GM23248 (cell line): ENCODE measurements at places on chromosomes 3 and 15. TPM values are rescaled to one million over a fixed set of nuclear protein-coding genes. Genes with fewer than 3 reads are reported as not detected.
A peak's percentile ranks its signal among the peaks of the same experiment; 100 is the strongest.

The GHSR gene
- polyA plus RNA-seq = not detected in 2 replicates

The LRRIQ4 gene
- polyA plus RNA-seq = not detected in 2 replicates

The SRGAP3 gene
- 0.89 and 0.91 TPM in 2 replicates for polyA plus RNA-seq

DNA sequence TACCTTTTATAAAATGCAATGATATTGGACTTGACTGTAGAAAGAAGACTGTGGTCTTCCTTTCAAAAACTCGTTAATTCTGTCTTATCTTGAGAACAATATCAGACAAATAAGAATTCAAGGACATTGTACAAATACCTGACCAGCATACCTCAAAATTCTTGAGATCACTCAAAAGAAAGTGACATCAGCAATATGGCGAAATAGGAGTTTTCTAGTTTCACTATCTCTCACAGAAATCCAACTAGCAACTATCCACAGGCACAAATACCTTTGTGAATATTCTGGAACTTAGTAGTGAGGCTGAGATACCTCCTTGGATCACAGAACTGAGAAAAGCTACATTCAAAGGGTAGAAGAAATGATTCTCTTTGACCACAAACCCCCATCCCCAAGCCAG lies 419.7 kb downstream of the ZNF385D start:
- DNase-seq = peak; percentile 9

DNA sequence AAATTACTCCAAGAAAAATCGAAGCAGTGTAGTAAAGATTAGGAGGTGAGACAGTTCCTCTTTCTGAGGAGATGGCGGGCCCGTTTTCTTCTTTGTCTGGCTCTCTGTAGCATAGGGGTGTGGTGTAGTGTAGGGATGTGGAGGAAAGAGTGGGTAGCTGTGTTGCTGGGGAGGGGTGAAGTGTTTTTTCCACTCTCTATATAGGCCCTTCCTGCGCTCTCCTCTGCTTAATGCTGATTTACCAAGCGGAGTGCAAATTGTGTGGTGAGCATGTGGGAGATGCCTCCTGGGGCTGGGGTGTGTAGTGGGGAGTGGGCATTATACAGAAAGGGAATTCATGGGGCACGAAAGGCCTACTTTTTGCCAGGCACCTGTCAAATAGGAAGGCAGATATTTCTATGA lies 94.9 kb downstream of the ST6GAL1 start:
- no peak for DNase-seq

The CHDH gene
- 0.13 TPM in 1 of 2 replicates, not detected in the other for polyA plus RNA-seq

The GXYLT2 gene
- polyA plus RNA-seq = 1.2 TPM in 2 replicates

DNA sequence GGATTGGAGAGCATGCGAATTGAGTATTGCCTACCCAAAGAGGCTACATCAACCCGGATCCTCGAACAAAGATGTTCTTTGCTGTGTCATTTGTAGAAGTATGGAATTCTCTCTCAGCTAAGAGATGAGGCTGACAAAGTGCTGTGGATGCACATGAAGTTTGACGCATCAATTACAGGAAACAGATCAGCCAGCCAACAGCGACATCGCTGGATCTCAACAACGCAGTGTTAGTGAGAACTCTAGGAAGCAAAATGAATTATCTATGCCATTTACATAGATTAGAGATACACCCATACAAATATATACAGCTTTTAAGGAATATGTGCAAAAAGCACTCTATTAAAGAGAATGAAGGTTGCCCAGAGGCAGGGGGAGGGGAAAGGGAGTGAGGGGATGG lies 160.6 kb upstream of the RGMA start:
- no peak for DNase-seq

The SHISA5 gene
- 215 and 223 TPM in 2 replicates for polyA plus RNA-seq

- DNase-seq = no peak
Observed at GRCh38 chr3:137647179-137647578, 116.9 kb upstream of the SOX14 start.

GRCh38 chr3:159169828-159170227 lies 368.0 kb downstream of the MFSD1 start:
- peak; percentile 94 for DNase-seq

DNA sequence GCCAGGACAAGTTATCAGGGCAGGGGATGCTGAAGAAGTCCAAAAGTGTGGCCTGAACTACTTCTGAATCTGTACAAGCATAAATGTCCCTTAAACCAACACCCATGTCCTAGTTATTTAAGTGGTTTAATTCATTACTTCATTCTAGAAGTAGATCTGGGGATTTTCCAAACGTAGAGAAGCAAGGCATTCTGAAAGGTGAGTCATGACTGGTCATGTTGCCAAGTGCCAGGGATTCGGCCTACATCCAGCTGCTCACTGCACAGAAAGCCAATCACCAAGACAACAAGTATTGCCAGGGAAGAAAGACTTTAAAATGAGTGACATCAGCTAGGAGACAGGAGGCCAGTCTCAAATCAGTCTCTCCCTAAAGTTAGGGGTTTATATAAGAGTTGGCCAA lies 396.6 kb downstream of the GABRB3 start:
- DNase-seq = peak; percentile 0

The FAM107A gene
- polyA plus RNA-seq = 0.09 and 0.13 TPM in 2 replicates

DNA sequence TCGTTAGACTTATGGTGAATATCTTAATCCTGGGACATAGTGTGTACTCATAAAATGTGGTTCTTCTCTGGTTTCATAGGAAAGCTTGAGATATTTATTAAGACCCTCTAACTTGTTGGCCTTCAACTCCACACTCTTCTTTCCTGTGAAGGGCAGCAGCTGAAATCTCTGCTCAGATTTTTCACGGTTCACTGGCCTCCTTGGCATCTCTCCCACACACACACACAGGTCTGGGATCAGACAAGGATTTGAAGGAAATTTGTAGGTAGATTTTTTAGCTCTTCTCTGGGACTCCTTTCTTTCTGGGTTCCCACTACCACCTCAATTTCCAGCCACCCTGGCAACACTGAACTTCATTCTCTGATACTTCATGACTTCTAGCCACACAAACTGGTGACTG lies 70.2 kb downstream of the MYRIP start:
- DNase-seq = no peak

DNA sequence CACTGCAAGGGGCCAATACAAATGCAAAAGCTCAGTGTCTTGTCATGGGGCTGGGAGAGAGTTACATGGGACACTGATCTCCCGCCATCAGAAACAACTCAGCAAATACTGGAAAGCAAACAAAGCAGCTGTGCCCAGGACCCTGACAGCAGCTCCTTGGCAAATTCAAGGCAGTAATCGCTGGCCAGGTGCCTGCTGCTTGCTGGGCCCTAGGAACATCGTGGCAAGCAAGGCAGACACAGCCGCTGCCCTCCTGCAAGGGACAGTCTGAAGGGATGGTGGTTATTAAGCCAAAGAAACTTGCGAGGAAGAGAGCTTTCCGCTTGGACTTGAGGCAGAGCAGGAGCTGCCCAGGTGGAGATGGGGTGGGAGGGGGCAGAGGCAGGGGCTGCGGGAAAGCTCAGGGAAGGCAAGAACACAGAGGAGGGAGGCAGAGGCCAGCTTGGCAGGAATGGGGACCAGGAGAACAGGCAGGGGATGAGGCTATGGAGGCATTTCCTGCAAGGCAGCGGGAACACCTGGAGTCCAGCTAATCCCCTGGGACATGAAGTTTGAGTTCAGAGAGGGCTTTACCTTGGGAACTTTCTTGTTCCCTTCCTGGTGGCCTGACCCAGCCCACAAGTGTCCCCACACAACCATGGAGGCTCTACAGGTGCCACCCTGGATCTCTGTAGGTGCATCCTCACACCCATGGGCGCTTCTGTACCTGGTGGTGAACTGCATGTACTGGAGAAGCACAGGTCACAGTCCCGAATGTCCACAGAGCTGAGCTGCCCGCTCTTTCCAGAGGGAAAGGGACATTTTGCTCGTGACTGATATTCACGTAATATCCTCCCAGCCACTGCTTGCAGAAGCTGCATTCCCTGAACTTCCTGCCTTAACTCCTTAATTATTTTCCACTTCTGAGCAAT lies 78.7 kb upstream of the ATP2B2 start:
- DNase-seq = no peak

DNA sequence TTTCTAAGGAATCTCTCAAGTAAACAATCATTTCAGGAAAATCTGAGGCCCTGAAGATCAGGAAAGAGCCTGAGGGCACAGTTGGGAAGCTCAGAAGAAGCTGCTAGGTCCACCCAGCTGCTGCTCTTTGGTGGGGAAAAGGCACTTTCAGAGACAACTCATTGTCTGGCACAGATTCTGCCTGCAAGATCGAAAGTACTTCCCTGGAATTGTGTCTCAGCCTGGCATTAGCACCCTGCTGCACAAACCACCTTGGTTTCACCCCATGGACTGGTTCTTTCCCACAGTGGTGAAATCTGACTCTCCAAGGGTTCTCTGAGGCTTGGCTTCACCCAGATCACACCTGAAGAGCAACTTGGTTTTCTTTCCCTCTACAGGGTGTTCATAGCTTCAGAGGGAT lies 18.7 kb downstream of the THRB start:
- DNase-seq = peak; percentile 63

DNA sequence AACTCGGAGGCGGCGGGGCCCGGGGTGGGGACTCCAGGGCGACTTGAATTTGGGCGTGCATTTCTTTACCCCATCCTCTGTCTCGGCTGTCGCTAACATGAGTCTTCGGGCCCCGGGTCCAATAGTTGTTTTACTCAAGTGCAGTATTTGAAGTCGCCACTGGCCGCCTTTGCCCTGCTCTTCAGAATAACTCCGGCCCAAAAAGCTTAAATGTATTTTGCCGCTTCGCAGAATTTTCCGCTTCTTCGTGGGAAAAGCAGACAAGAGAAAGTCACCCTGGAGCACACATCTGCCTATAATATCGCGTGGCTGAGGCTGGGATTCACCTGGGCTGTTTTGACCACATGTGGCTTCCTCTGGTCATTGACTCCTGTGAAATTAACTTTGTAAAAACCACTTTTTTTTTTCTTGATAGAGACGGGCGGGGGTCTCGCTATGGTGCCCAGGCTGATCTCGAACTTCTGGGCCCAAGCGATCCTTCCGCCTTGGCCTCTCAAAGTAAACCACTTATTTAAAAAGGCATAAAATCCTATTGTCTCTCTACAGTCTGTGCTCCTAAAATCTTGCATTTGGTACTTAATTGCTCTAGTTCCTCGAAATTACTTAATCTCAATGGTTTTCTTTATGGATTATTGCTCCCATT lies 676 bp downstream of the CNOT10 start:
- peak; percentile 66 for DNase-seq

- DNase-seq = peak; percentile 73
Observed at GRCh38 chr15:38699633-38700230, 135.1 kb upstream of the RASGRP1 start.

GRCh38 chr15:26686547-26687187 lies 86.2 kb downstream of the GABRB3 start:
- DNase-seq = no peak

GRCh38 chr15:44542596-44542995 lies 5.6 kb downstream of the EIF3J start:
- DNase-seq = no peak

DNA sequence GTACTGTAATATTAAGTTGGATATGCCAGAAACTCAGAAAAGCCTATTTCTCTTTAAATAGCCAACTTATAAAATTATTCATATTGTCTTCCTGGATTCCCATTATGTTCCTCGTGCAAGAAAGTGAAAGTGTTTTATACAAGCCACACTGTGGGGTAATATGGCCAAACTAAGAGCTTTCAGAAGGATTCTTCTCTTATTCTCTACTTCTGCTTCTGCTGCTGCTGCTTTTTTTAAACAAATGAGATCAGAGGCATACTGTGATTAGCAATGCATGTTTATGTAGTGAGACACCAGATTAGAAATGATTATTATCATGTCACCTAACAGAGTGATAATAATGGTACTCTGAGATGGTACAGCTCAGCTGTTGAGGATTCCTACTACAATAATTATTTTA lies 1026.5 kb upstream of the CFAP20DC start:
- peak; percentile 16 for DNase-seq

The GUCA1C gene
- not detected in 2 replicates for polyA plus RNA-seq

The DNASE1L3 gene
- polyA plus RNA-seq = not detected in 2 replicates

DNA sequence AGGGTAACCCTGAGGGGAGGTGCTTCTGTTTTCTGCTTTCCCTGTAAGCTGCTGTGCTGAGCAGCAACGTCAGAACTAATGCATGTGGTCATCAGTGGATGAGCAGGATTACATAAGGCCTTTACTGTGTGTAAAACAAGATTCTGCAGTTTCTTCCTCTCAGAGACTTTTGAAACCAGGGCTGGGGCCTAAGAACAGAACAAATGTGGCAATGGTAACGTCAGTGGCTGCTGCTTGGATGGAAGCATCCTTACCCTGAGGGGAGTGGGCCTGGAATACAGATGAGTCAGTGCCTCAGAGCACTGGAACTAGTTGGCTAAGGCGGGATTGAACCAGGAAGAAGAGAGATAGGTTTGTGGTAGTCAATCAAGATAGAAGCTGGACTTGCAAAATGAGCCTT lies 180.2 kb upstream of the KCNH8 start:
- DNase-seq = no peak

The CLDN18 gene
- polyA plus RNA-seq = 0.18 TPM in 2 replicates

GRCh38 chr15:64813075-64813474 lies 12.4 kb downstream of the PIF1 start:
- DNase-seq = peak; percentile 11

- DNase-seq = no peak
Observed at GRCh38 chr3:9762871-9763270, 6.9 kb downstream of the CAMK1 start.

The SMCO1 gene
- not detected in 2 replicates for polyA plus RNA-seq

- DNase-seq = peak; percentile 54
Observed at GRCh38 chr3:49017229-49017970, 980 bp downstream of the DALRD3 start.

The TNIK gene
- polyA plus RNA-seq = 0.80 and 1.4 TPM in 2 replicates

The UROC1 gene
- not detected in 2 replicates for polyA plus RNA-seq

DNA sequence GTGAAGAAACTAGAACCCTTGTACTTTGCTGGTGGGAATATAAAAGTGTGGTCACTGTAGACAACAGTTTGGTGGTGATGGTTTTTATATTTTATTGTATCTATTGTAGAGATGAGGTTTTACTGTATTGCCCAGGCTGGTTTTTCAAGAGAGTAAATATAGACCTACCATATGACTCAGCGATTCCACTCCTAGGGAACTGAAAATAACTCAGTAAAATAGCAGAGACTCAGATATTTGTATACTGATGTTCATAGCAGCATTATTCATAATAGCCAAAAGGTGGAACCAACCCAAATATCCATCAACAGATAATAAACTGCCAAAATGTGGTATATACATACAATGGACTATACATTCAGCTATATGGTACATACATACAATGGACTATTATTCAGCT lies 68.8 kb upstream of the IL12A start:
- DNase-seq = peak; percentile 79

GRCh38 chr15:95868450-95868849 lies 462.1 kb upstream of the NR2F2 start:
- no peak for DNase-seq

DNA sequence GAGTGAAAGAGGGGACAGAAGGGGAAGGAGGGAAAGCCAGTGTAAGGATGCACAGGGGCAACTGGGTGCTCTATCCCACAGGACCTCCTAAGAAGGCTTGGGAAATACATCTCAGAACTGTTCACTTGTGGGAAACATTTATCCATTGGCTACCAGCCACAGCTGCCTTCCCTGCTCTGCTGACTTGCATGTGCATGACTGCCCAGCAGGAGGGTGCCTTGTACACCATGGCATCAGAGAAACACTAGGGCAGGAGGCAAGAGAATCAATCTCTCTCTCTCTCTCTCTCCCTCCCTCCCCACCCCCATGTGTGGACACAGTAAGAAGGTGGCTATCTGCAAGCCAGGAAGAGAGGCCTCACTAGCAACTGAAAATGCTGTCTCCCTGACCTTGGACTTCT lies 62.9 kb upstream of the ZBTB38 start:
- peak; percentile 75 for DNase-seq
